ENCODE measurements at places on chromosomes 5 and 9.

DNA sequence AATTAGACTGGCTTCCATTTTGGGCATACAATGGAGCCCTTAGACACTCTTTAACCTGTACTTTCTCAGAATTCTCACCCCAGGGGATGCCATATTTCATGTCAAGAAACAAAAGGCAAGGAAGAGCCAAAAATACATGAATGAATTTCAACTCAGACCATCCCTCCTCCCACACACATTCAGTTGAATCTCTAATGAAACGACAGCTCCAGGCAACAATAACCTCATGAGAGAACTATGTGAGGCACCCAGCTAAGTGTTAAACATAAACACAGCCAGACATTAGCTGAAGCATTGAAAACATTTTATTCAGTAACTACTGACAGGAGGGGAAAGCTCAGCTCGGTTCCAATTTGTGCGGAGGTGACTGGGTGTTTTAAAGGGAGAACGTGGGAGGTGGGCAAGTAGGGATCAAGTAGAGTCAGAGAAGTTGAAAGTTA lies 1359.1 kb upstream of the CDH9 start:
- DNase-seq: no peak

DNA sequence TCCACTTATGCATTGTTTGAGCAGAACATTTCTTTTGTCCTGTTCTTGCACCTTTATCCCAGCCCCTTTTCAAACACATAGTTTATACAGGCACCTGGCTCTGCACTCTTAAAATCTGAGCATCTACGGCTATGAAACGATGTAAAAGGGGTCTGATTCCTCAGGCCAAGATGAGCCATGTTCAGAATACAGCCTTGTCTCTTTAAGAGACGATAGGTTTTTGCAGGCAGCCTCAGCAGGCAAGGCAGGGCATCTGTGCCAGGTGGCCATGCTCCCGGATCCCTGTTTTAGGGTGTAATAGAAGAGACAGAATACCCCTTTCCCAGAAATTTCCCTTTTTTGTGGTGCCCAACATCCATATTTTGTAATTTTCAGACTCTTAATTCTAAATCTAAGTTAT lies 89.1 kb upstream of the NFIB start:
- DNase-seq: no peak

DNA sequence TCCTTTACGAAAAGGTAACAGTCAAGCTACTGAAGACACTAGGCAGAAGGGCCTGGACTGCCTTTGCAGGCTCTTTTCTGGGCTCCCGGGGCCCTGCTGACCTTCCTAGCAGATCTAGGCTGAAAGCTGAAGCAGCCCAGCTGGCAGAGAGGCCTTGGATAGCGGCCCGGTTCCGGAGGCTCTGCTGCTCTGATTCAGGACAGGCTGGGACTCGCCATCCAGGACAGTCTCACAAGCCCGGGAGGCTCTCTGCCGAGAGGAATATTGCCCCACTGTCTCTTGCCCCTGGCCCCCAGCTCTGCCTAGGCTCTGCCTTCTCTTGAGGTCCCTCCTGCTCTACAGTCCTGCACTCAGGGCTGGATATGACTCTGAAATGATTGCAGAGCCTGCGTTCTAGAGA lies 67.8 kb downstream of the PSD2 start:
- DNase-seq: no peak

GRCh38 chr9:131461166-131461565 lies 41.6 kb upstream of the POMT1 start:
- no peak for DNase-seq

- DNase-seq: no peak
Observed at GRCh38 chr5:135576075-135576599, 2.7 kb downstream of the CXCL14 start.

DNA sequence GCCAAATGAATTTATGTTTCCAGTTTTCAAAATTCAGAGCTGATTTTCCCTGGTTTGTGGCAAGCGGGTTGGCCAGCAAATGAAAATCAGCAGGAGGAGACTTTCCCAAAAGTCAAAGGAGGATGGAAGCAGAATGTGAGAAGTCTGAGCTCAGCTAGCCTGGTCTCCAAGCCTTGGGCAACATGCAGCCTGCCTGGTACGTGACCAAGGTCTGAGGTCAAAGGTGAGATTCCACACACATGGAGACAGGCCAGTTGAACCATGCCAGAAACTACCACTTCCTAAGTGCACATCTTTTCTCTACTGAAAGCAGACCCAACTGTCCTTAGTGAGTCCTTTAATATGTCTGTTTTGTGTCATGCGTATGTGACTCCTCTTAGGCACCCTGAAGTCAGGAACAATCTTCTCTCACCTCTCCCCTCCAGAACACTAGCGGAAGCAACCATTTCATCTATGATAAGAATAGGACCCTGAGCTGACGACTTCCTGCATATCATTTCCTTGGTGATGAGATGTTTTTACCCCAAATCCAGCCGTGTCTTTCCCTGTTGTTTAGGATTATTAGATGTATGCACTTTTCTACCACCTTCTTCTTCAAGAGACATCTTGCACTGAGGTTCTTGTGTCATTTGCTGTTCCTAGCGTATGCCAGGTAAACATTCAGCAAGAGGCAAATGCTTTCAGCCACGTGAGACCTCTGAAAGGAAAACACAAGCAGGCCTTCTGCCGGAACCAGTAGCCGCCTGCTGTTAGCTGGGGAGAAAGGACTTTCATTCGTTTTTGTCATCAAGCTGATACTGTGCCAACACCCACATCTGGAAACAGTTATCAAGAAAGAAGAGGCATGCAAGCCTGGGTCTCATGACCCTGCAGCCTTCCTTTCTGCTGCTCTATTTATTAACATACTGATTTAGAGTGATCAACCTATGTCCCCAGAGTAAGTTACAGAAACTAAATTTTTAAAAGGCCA lies 9.7 kb upstream of the TGFBI start:
- no peak for DNase-seq

DNA sequence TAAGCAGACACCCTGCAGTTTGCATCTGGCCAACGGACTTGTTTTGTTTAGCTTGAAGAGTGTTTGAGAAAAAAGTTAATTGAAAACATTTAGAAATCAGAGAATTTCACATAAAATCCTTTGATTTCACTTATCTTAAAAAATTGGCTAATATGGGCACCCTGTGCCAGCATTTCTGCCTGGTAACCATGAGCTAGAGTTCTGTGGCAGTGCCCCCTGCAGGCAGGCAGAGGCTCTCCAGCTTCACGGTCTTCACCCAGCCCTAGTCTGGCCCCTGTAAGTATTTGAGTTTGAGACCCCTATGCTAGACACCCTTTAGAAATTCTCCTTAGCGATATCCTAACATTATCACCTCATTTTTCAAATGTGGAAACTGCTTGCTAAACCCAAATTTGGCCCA lies 18.8 kb upstream of the FANCC start:
- DNase-seq: peak; percentile 31
